ENCODE measurements at places on chromosomes 13 and 19.

- DNase-seq, result no peak
These were observed 15.0 kb downstream of the TDRD3 start for GRCh38 chr13:60411983-60412382.

GRCh38 chr19:16564842-16565241 lies 7.4 kb downstream of the SLC35E1 start:
- no peak for DNase-seq

GRCh38 chr19:11927227-11927626 lies 2.3 kb downstream of the ZNF700 start:
- no peak for DNase-seq

GRCh38 chr13:50072676-50073075 lies 57.4 kb downstream of the KCNRG start:
- no peak for DNase-seq

GRCh38 chr13:40624383-40624782 lies 42.1 kb downstream of the FOXO1 start:
- no peak for DNase-seq

- DNase-seq, result peak; percentile 96
These were observed 9.2 kb upstream of the ZNF358 start for GRCh38 chr19:7506385-7507328.

DNA sequence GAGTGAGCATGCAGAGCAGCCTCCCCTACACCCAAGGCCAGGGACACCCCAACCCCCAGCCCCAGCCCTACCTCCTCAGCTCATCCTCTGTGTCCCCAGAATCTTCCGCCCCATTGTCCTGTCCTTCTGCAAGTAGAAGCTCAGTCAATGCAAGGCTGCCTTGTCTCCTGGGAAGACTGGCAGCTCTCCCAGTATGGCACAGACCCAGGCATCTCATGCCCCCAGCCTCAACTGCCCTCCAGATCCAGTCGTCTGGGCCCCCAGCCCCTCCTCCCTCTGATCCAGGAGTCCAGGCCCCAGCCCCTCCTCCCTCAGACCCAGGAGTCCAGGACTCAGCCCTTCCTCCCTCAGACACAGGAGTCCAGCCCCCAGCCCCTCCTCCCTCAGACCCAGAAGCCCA lies 13.0 kb downstream of the ZNF575 start:
- no peak for DNase-seq

GRCh38 chr13:31675440-31675953 lies 63.8 kb upstream of the RXFP2 start:
- no peak for DNase-seq

DNA sequence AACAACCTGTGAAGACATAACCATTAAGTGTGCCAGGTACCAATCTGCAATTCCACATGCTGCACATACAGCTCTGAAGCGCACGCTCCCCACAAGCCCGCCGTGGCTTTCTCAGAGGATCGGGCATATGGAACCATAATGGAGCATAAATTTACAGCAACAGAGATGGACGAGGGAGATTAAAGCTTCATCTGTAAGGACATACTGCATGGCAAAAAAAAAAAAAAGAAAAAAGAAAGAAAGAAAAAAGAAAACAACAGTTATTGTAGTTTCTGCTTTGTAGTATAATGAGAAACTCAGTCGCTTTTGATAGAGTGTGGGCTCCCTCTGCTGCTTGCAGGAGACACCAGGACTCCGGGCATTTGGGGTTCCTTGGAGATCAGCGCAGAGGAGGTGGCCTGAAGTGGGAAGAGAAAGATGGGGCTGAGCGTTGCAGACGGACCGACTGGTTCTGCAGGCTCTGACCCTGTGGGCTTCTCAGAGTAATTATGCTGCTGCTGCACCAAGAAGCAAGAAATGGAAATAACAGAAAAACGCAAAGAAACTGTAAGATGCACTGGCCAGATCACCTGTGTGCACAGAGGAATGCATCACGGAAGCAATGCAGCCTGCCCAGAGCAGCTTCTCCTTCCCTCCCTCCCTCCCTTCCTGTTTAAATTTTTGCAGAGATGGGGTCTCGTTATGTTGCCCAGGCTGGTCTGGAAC lies 10.8 kb upstream of the PDCD5 start:
- DNase-seq, result no peak

GRCh38 chr13:92991692-92992091 lies 234.9 kb upstream of the GPC6 start:
- no peak for DNase-seq

DNA sequence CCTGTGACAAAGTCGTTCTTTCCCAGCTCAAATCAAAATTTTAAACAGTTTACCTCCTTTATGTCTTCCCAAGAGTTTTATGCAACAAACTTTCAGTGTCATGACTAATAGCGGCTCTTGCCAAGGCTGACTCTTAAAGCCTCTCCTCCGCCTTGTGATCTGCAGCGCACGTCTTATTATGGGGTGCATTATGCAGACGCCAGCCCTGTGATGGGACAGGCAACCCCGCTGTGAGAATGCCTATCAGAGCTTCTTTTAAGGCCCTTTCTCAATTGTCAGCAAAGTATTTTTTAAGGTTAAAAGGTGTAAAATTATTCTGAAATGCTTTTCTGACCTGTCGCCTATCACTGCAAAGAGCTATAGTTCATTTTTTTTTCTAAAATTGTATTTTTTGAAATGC lies 152.8 kb downstream of the SOX1 start:
- no peak for DNase-seq

DNA sequence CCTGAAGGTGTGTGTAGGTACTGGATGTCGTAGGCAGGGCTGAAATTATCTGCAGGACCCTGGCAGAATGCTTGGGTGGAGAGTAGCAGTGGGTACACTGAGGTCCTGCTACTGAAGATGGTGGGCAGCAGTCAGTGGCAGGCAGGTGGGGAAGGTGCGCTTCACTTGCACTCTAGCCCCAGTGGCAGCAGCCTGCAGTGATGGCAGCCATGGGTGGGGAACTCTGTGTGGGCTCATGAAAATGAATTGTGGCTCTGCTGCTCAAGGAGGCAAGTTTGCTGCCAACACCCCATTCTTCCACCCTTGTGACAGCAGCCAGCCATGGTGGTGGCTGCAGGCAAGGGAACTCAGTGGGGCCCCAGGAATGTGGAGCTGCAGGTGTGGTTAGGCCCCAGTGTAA lies 1242.7 kb upstream of the MIR17HG start:
- DNase-seq, result no peak

DNA sequence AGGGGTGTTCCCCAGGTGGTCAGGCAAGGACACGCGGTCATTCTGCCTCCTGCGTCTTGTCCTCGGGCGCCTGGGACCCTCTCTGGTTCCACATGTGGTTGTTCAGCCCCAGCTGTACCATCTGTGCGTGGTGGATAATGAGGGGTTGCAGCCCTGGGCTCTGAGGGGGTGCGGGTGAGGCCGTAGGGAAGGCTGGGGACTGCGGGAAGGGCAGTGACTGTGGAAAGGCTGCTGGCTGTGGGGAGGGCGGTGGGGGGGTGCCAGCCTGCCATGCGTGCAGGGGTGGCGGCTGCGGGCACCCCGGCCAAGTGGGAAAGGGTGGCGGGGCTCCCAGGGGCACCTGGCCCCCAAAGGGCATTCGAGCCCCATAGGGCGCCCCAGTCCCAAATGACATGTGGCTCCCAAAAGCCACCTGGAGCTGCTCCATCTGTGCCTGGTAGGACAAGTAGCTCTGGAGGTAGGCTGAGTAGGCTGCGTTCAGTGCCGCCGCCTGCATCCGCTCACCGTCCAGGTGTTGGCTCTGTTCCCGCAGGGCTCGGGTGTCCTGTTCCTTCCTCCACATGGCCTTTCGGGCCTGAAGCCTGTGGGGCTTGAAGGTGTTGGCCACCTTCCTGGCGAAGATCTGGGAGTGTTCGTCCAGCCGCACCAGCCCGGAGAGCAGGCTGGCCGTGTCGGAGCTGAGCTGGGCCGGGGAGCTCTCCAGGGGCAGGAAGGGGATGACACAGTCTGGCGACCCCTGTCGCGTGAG lies 15.1 kb downstream of the TICAM1 start:
- DNase-seq, result no peak

DNA sequence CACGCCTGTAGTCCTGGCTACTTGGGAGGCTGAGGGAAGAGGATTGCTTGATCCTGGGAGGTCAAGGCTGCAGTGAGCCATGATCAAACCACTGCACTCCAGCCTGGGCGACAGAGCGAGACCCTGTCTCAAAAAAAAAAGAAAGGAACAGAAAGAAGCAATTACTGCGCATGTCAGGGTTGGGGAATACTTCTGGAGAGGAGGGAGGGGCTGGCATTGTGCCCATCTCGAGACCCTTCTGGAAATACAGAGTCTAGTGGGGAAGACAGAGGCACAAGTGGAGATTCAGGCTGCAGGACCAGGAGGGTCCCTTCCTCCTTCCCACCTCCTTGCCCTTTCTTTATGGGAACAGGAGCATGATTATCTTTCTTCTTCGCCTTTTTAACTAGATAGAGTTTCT lies 30.8 kb downstream of the PRR22 start:
- no peak for DNase-seq

- no peak for DNase-seq
These were observed 43.2 kb upstream of the ALOX5AP start for GRCh38 chr13:30692113-30692512.

- DNase-seq, result no peak
These were observed 339.2 kb downstream of the MYO16 start for GRCh38 chr13:108968566-108968965.

- no peak for DNase-seq
These were observed 91.1 kb upstream of the ANKRD10 start for GRCh38 chr13:111005808-111006505.

DNA sequence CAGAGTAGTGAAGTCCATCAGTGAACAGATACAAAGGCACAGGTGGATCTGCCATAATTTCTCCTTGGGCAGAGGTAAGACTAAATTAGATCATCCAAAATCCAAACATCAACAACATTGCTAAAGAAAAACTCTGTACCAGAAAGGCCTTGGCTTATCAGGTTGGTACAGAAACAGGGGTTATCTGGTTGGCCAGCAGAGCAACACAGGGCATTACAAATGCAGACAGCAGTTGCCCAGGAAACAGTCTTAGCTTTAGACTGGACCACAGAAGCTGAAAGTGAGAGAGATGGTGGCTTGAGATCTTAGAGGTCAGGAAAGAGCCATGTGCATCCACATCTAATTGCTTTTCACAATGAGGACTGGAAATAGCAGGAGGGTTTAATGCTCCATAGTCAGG lies 26.6 kb upstream of the DGKH start:
- no peak for DNase-seq

GRCh38 chr19:18126097-18126496 lies 26.9 kb upstream of the PIK3R2 start:
- DNase-seq, result no peak

GRCh38 chr13:58598241-58598640 lies 966.7 kb downstream of the PCDH17 start:
- no peak for DNase-seq

DNA sequence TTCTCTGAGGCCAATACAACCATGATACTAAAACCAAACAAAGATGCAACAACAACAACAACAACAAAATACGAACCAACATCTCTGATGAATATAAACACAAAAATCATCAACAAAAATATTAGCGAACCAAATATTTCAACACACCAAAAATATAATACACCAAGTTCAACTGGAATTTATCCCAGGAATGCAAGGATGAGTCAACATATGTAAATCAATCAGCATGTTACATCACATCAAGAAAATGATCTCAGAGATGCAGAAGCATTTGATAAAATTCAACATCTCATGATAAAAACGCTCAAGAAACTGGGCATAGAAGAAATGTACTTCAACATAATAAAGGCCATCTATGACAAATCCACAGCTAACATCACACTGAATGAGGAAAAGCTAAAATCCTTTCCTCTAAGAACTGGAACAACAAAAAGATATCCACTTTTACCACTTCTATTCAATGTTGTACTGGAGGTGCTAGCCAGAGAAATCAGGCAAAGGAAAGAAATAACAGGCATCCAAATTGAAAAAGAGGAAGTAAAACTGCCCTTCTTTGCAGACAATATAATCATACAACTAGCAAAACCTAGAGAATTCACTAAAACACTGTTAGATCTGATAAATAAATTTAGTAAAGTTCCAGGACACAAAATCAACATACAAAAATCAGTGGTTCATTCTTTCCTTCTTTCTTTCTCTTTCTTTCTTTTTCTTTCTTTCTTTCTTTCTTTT lies 2448.7 kb upstream of the PCDH20 start:
- DNase-seq, result no peak

DNA sequence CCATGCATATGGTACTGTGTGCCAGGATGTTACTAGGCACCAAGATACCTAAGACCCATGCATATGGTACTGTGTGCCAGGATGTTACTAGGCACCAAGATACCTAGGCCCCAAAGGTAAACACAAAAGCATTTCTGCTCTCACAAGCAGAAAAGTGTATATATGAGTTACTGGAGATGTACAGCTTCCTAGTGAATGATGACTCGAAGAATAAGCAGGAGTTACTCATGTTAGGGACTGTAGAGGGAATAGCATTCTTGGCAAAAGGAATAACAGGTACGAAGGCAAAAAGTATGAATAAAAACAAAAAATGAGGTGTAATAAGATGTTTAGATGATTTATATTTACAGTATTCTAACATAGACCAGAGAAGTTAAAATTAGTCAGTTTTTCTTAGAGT lies 383.7 kb downstream of the DIAPH3 start:
- DNase-seq, result no peak

GRCh38 chr13:85662186-85662585 lies 137.0 kb downstream of the SLITRK6 start:
- no peak for DNase-seq

GRCh38 chr13:24328145-24328544 lies 18.8 kb downstream of the C1QTNF9 start:
- no peak for DNase-seq

DNA sequence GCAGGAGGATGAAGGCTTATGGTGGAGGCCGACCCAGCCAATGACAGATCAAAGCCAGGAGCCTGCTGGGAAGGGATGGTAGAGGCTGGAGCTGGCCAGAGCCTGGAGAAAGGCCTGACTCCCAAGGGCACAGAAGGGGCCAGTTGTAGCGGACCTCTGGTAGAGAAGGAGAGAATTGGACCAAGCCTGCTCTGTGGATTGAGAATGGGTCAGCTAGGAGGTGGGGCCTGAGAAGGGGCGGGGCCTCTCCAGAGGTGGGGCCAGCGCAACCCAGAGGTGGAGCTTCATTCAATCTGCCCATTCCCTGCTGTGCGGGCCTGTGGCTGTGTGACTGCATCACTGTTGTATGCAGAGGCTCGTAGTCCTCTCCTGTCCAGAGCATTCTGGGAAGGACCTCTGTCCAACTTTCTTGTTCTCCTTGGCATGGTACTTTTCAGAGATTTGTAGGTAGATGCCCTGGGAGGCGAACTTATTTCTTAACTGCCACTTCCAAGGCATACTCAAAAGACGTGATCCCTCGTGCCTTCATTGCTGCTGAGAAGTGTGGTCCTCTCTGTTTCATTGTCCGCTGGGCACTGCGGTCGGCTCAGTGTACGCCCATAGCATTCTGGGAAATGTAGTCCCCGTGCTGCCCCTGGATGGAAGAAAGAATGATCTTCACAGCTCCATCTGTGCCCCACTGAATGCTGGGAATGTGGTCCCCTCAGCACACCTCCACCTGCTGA lies 6.7 kb downstream of the GRIN2D start:
- no peak for DNase-seq

Data from RWPE2 (cell line).